CD8-positive, alpha-beta T cell (primary cell): ENCODE measurements at places on chromosomes 16 and 17. TPM values are rescaled to one million over a fixed set of nuclear protein-coding genes. Genes with fewer than 3 reads are reported as not detected.

NR1D1 gene
- 25.6 TPM for total RNA-seq

TMC7 gene
- total RNA-seq, result not detected

LLGL2 gene
- total RNA-seq, result 36.4 TPM

EXOC3L1 gene
- total RNA-seq, result not detected

CMTR2 gene
- total RNA-seq, result 7.7 TPM

ITGAE gene
- total RNA-seq, result 25.7 TPM

CHRNE gene
- 5.5 TPM for total RNA-seq

QPRT gene
- total RNA-seq, result 0.76 TPM

SDK2 gene
- 10.2 TPM for total RNA-seq

OR1F1 gene
- total RNA-seq, result not detected

MPRIP gene
- total RNA-seq, result 149 TPM

MPV17L gene
- total RNA-seq, result not detected

MLKL gene
- 13.2 TPM for total RNA-seq

ZNF778 gene
- 8.4 TPM for total RNA-seq

TSR1 gene
- total RNA-seq, result 39.6 TPM

KRTAP3-1 gene
- not detected for total RNA-seq

RNF222 gene
- 1.1 TPM for total RNA-seq

AKAP10 gene
- total RNA-seq, result 29.6 TPM

OTOA gene
- total RNA-seq, result not detected

EME1 gene
- 0.53 TPM for total RNA-seq

CCL18 gene
- not detected for total RNA-seq

CFAP119 gene
- total RNA-seq, result 3.6 TPM

SPSB3 gene
- total RNA-seq, result 70.3 TPM

SALL1 gene
- not detected for total RNA-seq

CLN3 gene
- 43.2 TPM for total RNA-seq

ESRP2 gene
- total RNA-seq, result not detected

ADGRG1 gene
- total RNA-seq, result 4.4 TPM

CFAP97D1 gene
- not detected for total RNA-seq

TUBB3 gene
- 0.62 TPM for total RNA-seq

TPSG1 gene
- not detected for total RNA-seq

SLX1A gene
- 22.7 TPM for total RNA-seq

MLYCD gene
- total RNA-seq, result 4.0 TPM

PROCA1 gene
- total RNA-seq, result 2.8 TPM

NXN gene
- 0.95 TPM for total RNA-seq

PDK2 gene
- 8.4 TPM for total RNA-seq

ABCA5 gene
- 22.4 TPM for total RNA-seq

RPH3AL gene
- total RNA-seq, result 1.2 TPM

ANKRD13B gene
- 0.83 TPM for total RNA-seq

KRTAP4-5 gene
- total RNA-seq, result not detected

ZNF385C gene
- total RNA-seq, result not detected

SLC16A13 gene
- total RNA-seq, result 1.8 TPM

FBXO39 gene
- not detected for total RNA-seq

PRAC1 gene
- not detected for total RNA-seq

CALCOCO2 gene
- 121 TPM for total RNA-seq

SLC16A6 gene
- 11.0 TPM for total RNA-seq

HBA1 gene
- total RNA-seq, result not detected

TP53TG3C gene
- not detected for total RNA-seq

LPO gene
- total RNA-seq, result not detected

PIRT gene
- not detected for total RNA-seq

RAB34 gene
- total RNA-seq, result 13.9 TPM

CCL14 gene
- total RNA-seq, result not detected

SLC5A10 gene
- total RNA-seq, result not detected

VAT1L gene
- total RNA-seq, result not detected

CDC27 gene
- total RNA-seq, result 44.5 TPM

RASD1 gene
- total RNA-seq, result 2.9 TPM

REXO5 gene
- total RNA-seq, result 0.38 TPM

RCVRN gene
- not detected for total RNA-seq

ATP2A1 gene
- 0.24 TPM for total RNA-seq
